Liver (tissue), 10 donors: ENCODE measurements at places on chromosomes 7 and 10. TPM values are rescaled to one million over a fixed set of nuclear protein-coding genes. Genes with fewer than 3 reads are reported as not detected.

GRCh38 chr7:132148876-132149275 lies 427.4 kb downstream of the PLXNA4 start:
- no peak overlapping the region for H3K27ac ChIP-seq
- H3K4me1 ChIP-seq = no peaks in the 10 kb centered on the region
- H3K27me3 ChIP-seq = no peaks in the 10 kb centered on the region
- no peak overlapping the region for H3K4me3 ChIP-seq
- H3K36me3 ChIP-seq = no peaks in the 10 kb centered on the region
- DNase-seq = no peak

Gene EIF5AL1
- total RNA-seq = 0.05 TPM

Gene NUTM2B
- total RNA-seq = 0.25 TPM

Gene AKR1C8
- total RNA-seq = not detected

Gene SLC39A12
- total RNA-seq = 0.05 TPM
